ENCODE measurements at places on chromosomes 6 and 20. TPM values are rescaled to one million over a fixed set of nuclear protein-coding genes. Genes with fewer than 3 reads are reported as not detected.

DNA sequence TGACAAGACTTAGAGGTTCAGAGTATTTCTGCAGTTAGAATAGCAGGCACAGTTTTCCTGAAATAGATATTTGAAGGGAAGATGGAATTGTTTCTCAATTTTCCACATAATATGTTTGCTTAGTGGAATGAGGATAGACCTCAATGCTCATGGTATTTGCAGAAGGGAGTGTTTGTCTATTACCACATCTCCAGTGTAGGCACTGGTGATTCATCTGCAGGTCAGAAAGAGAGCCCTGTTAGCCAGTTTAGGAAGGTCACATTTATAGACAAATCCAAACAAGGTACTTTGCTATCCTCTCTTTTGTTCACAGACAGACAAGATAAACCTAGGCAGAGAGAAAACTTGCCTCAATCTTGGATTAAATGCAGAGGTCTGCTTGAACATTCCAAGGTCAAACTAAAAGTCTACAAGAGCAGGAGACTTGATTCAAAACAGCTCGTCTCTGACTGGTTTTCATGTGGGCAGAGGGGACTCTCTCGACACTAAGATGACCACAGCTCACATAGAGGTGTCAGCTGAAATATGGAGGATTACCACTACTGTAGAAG is 22.8 kb downstream of the ISM1 start:
- DNase-seq = no peak

GRCh38 chr20:58627212-58628072 is 23.6 kb upstream of the STX16 start:
- no peak for DNase-seq

The MEP1A gene
- not detected for total RNA-seq

DNA sequence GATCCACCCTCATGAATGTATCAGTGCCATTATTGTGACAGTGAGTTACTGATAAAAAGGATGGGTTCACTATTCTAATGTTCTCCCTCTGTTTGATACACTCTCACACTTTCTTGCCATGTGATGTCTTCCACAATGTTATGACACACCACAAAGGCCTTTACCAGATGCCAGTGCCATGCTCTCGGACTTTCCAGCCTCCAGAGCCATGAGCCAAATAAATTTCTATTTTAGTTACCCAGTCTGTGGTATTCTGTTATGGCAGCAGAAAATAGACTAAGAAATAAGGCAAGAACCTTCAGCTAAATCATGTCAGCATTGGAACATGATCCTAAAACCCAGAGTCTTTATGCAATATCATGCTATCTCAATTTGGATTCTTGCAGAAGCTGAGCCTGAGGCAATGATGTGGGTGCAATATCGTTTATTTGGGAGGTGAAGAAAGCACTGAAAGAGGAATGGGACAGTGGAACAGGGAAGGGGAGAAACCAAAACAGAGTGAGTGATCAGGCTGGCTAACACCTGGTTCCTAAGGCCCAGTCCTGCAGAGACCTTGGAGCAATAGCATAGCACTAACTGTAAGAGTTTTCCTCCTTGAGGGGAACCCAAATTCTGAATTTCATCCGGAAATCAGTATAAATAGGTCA is 130.4 kb upstream of the LRFN2 start:
- no peak for DNase-seq

- no peak for DNase-seq
These were observed 13.7 kb downstream of the MDN1 start for GRCh38 chr6:89805814-89806371.

DNA sequence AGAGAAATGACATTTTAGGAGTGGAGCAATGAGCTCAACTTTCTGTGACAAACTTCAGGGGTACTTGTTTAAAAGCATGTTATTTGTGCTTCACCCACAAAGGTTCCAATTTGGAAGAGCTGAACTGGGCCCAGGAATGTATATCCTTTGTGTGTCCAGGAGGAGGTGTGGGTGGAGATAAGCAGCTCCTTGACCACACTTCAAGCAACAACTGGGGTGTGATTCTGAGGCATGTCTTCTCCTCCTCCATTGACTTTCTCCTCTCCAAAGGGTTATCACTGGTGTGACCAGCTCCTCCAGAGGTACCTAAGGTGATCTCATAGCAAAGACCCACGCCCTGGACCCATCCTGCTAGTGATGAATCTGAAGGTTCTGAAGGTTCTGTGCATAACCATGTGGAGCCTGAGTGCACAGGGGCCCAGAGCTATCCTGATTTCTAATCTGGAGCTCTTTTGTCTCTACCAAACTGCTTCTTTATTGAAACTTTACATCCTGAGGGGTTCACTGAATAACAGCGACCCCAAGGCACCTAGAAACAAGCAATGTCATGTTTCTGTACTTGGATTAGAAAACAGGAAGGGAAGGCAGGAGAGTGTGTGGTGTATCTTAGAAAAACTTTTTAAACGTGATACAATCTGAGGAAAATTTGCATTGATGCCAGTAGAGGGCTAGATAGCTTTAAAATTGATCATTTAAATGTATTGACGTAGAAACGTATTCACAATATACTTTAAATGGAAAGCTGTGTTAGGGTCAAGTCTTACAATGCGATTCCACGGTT is 60.9 kb upstream of the CD93 start:
- DNase-seq = no peak

- DNase-seq = no peak
These were observed 15.4 kb downstream of the ACTR5 start for GRCh38 chr20:38763616-38764015.

DNA sequence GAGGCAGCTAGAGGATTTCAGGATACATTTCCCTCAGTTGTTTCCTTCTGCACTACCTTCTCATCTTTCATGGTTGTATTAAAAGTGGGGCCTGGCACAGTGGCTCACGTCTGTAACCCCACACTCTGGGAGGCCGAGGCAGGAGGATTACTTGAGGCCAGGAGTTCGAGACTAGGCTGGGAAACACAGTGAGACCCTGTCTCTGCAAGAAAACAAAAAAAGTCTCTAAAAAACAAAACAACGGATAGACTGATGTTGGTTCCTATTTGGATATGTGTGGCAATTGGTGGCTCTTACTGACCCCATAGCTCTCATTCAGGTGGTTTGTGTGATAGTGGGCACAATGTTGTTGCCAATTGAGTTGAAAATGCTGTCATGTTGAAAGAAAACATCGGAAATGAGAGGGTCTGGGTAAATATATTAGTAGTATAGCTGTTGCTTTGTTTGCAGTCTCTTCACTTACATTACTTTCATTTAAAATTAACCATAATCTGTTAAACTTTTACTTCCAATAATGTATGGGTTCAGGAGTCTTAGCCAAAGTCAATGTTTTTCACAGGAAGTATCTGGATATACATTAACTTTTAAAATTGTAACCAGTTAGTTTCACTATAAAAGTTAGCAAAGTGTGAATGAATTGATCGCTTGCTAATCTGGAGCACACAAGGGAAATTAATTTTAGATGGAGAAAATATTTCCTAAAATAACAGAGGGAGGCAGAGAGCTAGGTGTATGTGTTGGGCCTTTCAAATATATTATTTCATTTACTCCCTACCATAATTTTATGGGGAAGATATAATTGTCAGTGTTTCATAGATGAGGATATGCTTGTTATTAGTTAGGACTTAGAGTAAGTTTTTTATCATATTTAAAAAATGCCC is 31.1 kb downstream of the UTRN start:
- DNase-seq = no peak

The ADAM33 gene
- under 0.01 TPM for total RNA-seq

- no peak for DNase-seq
These were observed at the start of gene TREM2 for GRCh38 chr6:41162687-41163418. TSS of gene TREM2 (minus strand) at chr6:41163116. CDS start at chr6:41163082, 34 bp downstream.

Data from dermis microvascular lymphatic vessel endothelial cell (primary cell).